ENCODE measurements at places on chromosomes 5 and 9.

- no peak for DNase-seq
These were observed 32.0 kb downstream of the MACROH2A1 start for GRCh38 chr5:135367076-135367475.

DNA sequence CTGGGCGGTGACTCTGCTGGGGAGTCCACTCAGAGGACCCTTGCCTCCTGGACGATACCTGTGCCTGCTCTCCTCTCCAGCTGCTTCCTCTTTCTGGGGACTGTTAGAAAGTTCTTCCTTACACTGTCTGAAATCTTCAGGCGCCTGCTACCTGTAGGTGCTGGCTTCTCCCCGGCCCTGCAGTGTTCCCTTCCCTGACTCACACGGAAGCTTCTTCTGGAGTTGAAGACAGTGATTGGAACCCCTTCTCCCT is 562 bp downstream of the GSN start:
- DNase-seq, result no peak

GRCh38 chr5:39266442-39266841 is 47.1 kb upstream of the FYB1 start:
- DNase-seq, result no peak

DNA sequence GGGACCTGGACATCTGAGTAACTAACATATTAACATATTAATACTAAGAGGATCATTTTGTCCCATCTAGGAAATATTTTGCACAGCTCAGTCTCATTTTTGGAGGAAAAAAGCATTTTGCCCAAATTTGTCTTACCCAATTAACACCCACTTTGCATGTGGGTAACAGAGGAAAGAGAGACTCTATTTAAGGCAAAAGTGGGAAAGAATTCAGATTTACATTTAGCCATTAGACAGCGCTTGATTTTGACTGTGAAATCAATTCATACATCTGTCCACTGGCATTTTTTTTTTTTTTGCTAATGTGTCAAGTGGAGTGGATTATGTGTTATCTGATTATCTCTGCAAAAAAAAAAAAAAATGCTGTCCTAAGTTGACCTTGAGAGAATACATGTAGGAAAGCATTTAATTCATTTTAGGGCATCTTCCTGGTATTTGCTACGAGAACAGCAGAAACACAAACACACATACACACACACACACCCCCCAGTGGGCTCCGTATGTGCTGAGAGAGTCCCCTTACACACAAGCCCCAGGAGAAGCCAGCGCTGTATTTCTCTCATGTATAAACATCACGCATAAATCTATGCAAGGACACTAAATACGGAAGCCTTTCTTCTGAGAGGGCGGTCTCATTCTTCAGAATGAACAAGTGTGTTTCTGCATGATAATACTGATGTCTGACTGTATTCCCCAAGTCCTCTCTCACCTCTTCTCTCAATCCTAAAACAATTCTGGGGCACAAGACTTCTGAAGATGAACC is 202.0 kb upstream of the KLF9 start:
- no peak for DNase-seq

DNA sequence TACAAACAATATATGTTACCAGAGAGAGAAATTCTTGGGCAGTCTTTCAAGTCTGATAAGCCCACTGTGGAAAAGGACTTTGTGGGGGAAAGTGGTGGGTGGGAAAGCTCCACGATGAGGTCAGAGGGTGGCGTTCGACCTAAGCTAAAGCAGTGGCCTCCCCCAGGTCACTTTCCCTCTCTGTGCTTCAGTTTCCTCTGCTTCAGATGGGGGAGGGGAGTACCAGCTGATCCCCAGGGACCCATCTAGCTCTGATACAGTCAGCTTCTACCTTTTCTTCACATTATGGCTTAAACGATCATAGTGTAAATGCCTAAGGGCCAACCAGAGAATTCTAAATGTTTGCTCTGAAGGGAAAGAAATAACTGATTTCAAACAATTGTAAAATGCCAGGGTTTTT is 36.6 kb upstream of the ARSB start:
- no peak for DNase-seq

- DNase-seq, result no peak
These were observed 1.7 kb upstream of the TSLP start for GRCh38 chr5:111069839-111070238.

- DNase-seq, result no peak
These were observed 551 bp downstream of the N4BP3 start for GRCh38 chr5:178113841-178114324.

DNA sequence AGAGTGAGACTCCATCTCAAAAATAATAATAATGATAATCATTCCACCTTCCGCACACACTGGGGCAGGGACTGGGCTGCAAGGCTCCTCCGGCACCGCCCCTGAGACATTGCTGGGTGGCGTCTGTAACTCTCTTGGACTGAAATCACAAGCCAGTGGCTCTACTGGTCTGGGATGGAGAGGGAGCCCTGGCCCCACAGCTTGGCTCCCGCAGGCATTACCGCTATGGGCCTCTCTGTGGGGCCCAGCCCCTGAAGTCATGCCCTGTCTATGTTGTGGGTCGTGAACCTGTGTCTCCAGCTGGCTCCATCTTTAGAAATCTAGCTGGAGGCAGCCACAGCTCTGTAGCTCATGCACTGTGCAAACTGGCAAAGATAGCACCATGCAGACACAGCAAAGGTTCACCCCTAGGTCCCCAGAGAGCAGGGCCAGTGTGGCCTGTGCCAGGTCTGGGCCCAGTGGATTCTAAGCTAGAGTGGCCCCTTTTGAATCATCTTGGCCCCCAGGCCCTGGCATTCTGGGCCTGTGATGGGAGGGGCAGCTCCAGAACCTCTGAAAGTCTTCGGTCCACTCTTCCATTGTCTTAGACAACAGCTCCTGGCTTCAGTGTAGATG is 36.1 kb upstream of the COL5A1 start:
- no peak for DNase-seq

- DNase-seq, result no peak
These were observed 42.4 kb downstream of the CWC27 start for GRCh38 chr5:64811050-64811640.

DNA sequence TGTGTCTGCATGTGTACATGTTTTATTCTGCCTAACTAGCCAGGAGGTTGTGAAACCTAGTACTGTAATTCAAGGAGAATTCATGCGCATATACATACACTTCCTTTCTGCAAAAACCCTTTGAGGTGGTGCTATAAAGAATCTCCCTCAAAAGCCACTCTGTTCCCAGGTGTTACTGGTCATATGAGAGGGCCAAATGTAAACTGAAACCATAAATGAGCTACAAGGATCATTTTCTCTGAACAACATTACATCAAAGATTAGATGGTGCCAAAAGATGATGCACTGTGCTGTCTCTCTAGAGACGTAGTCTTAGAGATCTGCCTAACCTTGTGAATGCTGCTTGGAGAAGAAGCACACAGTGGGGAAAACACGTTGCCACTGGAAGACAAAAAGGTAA is 15.7 kb downstream of the NREP start:
- DNase-seq, result no peak

- no peak for DNase-seq
These were observed 39.4 kb downstream of the CTNNAL1 start for GRCh38 chr9:108973895-108974294.

DNA sequence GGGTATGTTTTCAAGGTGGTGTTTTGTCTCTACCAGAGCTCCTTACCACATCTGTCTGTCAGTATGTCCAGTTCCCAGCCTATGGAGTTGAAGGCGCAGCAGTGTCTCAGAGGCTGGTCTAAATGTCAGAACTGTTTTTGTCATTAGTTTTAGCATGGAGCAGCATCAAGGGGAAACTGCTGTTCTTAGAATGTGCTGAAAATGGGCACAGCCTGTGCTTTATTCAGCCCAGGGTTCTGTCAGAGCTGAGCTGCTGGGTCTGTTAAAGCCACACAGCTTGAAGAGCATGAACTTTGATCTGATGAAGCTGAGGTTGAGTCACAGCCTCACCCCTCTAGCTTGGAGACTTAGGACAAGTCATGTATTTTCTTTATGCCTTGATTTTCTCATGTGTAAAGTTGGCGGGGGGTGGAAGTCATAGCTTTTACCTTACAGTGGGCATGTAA is 71.9 kb downstream of the RALGPS1 start:
- DNase-seq, result no peak

DNA sequence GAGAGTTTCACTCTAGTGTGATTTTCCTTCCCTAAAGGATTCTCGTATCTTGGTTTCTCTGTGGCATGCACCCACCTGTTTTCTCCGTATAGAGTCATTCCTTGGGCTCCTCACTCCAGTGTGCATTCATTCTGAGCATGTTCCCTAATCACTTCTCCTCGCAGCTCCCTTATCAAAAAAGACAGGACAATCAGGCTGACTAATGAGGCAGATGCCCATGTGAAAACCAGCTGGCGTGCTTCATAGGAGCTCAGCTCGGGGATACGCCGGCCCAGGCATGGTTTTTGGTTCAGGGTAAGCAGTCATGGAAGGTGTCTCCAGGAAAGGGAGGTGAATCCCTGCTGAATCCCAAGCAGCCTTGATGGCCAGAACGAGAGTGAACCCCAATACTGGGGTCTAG is 41.2 kb upstream of the INSYN2B start:
- no peak for DNase-seq

DNA sequence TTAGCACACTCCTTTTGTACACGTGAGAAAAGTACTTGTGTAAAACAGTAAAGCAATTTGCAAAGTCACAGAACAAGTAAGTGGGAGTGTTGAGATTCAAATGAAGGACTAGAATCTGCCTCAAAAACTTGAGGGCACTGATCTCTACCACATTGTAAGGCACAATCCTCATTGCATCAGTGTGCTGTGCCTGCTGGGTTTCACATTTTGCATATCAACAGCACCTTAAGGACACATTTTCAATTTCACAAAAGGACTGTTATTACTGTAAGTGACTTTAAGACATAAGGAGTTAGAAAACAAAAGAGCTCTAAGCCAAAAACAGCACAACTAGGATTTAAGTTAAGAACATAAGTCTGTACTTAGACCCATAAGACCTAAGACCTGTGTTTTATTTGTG is 44.7 kb upstream of the HK3 start:
- DNase-seq, result no peak

DNA sequence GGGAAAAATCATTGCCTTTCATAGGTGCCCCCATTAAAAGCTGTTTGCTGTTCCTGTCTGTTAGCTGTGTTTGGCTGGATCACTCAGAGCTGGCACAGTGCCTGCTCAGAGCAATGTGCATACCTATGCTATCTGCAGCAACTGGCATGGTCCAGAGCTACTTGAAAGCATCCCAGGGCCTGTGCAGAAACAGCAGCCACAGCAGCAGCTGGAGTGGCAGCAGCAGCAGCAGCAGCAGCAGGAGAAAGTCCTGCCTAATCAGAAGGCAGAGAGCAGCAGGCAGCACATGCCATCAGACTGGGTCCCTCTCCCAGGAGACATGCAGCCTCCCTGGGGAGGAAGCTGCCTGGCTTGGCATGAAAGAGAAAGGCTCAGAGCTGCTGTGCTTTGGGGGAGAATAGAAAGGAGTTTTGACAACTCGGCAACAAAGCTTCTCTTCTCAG is 243.8 kb upstream of the WWC1 start:
- no peak for DNase-seq

DNA sequence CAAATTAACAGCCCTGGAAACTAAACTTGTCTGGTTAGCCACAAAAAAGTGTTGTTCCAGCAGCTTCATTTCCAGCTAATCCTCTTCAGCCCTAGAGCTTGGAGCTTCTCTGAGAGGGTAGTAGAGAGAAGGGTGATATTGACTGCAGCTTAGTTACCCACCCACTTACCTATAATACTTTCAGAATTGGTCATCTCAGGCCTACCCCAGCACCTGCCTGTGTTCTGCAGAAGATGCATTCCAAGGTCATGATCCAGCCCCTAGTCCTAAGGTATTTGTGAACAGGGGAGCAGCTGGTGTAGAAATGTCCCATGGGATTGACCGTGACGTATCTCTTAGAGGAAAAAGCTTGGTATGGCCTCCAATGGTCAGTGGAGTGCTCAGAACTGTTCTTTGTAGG is 289.0 kb downstream of the NR3C1 start:
- no peak for DNase-seq

GRCh38 chr5:61816585-61817450 is 484.8 kb downstream of the ZSWIM6 start:
- no peak for DNase-seq

- DNase-seq, result no peak
These were observed 67.9 kb downstream of the PSMB7 start for GRCh38 chr9:124347206-124347967.

DNA sequence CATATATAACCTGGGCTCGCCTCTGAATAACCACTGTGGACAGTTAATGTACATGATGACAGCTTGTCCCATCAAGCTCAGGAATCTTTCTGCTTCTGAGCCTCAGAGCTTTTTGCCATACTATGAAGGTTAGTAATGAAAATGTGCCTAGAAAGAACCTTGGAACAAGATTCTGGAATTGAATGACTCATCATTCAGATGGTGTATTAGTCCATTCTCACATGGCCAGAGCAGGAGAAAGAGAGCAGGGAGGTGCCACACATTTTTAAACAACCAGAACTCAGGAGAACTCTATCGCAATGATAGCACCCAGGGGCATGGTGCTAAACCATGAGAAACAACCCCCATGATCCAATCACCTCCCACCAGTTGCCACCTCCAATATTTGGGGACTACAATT is 542.1 kb downstream of the PRR16 start:
- no peak for DNase-seq

DNA sequence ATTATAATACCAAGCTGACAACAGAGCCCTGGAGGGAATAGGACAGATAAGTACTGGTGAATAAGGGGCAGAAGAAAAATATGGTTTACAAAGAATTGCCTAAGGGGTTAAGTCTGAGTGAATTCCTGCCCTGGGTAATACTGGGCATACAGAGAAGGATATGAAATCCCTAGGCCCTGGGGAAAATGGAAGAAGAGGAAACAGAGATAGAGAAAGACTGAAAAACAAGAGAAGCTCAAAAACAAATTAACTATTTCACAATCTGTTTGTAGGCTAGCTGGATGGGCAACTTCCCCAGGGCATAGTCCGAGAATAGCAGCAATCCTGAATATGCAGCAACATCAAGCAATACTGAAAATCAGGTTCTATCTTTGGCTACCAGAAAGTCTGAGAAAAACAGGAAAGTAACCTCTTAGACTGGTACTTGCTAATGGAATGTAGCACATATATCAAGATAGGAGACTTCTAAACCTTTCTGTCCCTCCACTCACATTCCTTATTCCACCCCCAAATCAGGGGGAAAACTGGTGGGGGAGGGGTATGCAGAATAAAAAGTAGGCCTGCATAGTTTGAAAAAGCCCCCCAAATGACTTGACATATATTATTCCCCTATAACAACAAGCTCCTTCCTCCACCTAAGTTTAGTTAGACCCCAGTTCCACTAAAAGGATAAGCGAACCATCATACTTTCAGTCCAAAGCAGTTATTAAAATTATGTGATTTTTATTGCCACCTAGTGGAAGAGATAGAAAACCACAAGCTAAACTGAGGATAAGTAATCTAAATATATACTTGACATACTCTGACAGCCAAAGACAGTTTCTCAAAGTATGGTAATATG is 20.6 kb downstream of the SLC38A9 start:
- DNase-seq, result no peak

Measured in activated T-cell treated with anti-CD3 and anti-CD28 coated beads for 24 hours (primary cell).